ENCODE measurements at places on chromosomes 3 and 15.

- DNase-seq, result no peak
Measured at GRCh38 chr3:62667714-62668113, 207.5 kb downstream of the CADPS start.

- peak; percentile 25 for DNase-seq
Measured at GRCh38 chr3:8979262-8979661, 16.0 kb upstream of the RAD18 start.

DNA sequence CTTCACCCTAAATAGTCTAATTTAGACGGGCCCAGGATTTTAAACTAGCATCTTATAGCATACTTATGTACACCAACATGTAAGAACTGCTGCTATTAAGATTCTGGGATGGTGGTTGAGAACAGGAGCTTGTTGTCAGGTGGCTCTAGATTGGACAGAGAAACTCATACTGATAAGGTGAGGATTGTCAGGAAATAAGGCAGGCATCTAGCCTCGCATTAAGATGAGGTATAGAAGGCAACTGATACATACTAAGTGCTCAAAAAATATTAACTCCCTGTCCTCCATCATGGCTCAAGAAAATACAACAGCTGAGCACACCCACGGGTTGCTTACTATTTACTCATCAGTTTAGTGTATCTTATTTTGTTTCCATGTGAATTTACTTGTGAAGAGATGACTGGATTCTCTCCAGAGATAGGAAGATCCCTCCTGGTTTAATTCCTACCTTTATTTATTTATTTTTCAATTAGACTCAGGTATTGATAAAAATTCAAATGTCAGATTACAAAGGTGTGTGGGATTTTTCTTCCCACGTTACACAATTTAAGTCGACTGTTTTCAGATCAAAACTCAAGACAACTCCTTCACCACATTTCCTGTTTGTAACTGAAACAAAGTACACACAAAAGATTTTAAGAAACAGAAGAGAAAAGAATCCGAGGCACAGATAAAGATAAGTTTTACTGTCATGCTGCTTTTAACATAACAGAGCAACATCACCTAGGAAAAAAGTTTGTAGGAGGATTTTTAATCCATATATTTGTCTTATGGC, at the start of gene TRAT1:
TRAT1 (plus strand) TSS at position 664 of the 775 bp plus-strand sequence. CDS start 142 bp downstream, outside the sequence.
- DNase-seq, result no peak

DNA sequence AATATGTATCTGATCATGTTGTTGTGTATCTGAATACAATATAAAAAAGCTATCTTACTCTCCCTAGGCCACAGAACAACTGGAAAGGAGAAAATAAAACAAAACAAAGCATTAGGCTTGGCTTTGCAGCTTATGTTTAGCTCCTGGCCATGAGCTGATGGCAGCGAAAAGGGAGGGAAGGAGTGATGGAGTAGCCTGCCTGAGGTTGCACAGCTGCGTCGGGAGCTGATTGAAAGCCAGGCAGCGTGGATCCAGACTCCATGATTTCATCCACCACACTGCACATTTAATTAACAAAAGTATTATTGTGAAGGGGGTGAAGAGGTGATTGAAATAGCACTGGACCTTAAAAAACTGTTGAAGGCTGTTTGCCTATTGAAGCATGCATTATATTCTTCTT, 212.2 kb downstream of the GABRG3 start:
- peak; percentile 36 for DNase-seq

DNA sequence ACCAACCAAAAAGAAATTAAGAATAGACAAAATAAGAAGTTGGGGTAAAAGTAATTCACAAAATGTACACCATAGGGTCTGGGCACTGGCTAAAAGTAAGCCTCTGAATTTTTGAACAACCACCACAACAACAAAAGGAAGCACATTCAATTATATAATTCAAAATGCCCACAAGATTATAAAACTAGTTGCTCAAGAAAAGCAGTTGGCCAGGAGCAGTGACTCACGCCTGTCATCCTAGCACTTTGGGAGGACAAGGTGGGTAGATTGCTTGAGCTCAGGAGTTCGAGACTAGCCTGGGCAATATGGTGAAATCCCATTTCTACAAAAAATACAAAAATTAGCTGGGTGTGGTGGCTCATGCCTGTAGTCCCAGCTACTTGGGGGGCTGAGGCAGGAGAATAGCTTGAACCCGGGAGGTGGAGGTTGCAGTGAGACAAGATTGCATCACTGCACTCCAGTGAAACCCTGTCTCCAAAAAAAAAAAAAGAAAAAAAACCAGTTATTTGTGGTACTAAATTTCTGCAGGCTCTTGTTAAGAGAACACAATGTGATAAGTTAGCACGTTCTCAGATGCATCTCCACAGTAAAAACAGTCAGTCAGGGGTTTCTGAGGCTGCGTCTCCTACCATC, 6.6 kb upstream of the ATP11B start:
- no peak for DNase-seq

DNA sequence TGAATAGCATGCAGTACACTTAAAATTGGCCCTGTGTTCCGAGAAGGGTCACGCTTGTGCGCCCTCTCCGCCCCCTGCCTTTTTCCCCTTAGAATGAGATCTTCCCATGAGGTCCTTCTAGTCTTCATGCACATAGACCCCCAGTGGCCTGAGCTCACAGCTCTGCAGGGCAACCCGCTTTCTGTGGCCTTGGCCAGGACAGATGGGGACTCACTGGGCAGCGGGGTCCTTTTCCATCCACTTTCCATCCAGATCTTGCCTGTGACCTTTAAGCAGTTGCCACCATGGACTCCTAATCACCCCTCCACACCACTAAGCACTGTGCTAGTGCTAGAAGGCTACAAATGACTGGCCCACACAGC, 244.4 kb downstream of the UACA start:
- DNase-seq, result no peak
